ENCODE measurements at places on chromosomes 7 and 10.

GRCh38 chr10:48740988-48741387, 56.3 kb downstream of the WDFY4 start:
- no peak for DNase-seq

- DNase-seq = no peak
Measured at GRCh38 chr10:43715334-43715733, 66.7 kb upstream of the ZNF32 start.

- no peak for DNase-seq
Measured at GRCh38 chr10:32039734-32040133, 16.5 kb downstream of the KIF5B start.

GRCh38 chr10:50211670-50212069, 39.6 kb downstream of the ASAH2 start:
- DNase-seq = no peak

GRCh38 chr7:111089822-111090426, 1.0 kb upstream of the LRRN3 start:
- DNase-seq = peak; percentile 26

DNA sequence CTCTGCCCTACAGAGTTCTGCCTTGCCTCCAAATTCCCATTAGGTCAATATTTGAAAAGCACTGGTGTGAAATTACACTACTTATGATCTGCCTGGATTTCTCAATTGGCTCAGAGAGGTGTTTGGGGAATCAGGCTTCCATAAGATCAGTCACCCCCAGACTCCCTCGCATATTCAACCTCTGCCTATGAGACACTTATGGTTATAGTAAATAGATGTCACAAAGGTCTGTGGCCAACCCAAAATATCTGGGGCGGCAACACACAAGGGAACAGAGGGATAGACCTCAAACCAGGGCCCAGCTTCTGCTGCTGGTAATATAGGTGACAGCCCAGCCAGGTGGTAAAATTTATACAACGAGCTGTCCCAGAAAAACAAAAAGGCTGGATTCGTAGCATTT, 376.7 kb upstream of the ZMIZ1 start:
- DNase-seq = no peak

- no peak for DNase-seq
Measured at GRCh38 chr7:13845601-13846000, 143.9 kb downstream of the ETV1 start.

DNA sequence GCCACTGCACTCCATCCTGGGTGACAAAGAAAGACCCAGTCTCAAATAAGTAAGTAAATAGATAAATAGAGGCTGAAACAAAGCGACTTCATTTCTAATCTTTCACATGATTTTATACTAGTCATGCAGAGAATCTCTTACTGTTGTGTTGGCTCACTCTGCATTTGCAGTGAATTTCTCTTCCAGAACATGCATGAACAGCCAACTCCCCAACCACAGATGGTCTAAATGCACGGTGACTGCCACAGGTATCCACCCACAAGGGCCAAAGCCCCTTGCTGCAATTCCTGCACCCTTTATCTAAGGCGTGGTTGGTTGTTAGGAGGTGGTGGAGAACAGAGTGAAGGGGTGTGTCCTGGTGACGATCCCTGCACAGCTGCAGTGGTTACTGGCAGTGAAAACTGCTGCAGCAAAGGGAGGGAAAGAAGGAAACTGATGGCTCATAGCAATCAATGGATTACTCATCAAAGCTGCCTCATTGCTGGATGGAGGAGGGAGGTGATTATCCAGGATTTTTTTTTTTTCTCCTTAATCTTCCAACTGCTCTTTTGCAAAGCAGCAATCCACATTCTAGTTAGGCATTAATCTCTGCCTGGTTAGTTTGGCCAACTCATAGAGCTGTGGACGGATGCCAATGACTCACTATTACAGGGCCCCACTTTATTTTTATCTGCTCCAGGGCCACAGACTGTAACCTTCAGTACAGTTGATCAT, 50.6 kb downstream of the PRTFDC1 start:
- DNase-seq = peak; percentile 47
